ENCODE measurements at places on chromosomes 13 and 19.

DNA sequence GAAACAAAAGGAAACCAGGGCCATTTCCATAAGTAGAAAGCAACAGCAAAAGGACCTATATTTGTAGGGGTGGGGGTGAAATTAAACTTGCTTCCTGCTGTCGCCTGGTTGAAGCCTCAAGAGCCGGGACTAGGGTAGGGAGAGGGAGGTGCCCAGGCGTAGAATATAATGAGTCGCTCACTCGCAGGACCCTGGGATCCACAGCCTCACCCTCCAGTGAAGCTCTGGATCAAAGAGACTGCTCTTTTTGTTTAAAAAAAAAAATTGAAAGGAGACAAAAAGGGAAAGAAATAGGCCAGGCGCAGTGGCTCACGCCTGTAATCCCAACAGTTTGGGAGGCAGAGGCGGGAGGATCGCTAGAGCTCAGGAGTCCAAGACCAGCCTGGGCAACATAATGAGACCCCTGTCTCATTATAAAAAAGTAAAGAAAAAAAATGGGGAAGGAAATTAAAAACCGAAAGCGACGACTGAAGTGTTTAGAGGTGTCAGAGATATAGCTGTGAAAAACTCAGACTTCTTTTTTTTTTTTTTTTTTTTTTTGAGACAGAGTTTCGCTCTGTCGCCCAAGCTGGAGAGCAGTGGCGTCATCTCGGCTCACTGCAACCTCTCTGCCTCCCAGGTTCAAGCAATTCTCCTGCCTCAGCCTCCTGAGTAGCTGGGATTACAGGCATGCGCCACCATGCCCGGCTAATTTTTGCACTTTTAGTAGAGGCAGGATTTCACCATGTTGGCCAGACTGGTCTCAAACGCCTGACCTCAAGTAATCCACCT, 10.9 kb upstream of the ADGRE5 start:
- DNase-seq = no peak

DNA sequence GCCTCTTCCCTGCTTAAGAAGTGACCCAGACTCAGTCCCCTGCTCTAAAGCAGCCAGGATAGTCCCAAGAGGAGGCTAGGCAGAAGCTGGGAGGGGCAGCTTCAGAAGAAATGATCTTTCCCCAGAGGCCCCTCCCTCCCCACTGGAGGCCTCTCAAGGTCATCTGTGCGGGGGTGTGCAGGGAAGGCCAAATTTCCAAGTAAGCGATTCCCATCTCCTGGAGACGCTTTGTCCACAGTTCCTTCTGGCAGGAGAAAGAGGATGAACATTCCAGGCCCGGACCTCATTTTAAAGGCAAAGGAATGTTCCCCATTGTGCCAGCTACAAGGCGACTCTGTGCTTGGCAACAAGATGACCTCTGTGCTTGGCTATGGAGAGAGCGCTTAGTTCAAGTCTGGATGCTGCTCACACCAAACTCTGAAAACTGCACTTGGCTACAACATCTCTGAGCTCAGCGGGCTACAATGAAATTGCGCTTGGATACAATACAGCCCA, 23.5 kb downstream of the COL5A3 start:
- no peak for DNase-seq

- no peak for DNase-seq
These were observed 42.0 kb downstream of the ZNF486 start for GRCh38 chr19:20209051-20209450.

GRCh38 chr19:34504809-34505291, 23.3 kb downstream of the WTIP start:
- no peak for DNase-seq

DNA sequence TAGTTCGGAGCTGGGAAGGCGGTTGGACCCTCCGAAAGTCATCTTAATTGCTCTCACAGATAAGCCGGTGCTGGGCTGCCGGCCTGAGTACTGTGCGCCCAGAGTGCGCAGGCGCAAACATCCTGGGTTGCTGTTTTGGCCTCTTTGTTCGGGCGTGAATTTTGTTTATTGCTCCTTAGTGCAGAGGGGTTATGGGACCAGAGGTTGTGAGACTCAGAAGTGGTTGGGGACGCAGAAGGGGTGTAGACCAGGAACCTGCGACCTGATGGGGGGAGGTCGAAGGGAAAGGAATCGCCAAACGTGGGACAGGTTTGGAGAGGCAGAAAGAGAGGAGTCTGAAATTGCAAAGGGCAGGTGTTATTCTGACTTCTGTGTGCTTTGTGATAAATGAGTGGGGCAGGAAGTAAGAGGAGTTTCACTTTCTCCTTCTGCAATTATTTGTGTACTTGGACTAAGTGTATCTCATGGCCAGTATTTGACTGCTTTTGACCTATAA, 607 bp upstream of the ZNF566 start:
- DNase-seq = peak; percentile 83

DNA sequence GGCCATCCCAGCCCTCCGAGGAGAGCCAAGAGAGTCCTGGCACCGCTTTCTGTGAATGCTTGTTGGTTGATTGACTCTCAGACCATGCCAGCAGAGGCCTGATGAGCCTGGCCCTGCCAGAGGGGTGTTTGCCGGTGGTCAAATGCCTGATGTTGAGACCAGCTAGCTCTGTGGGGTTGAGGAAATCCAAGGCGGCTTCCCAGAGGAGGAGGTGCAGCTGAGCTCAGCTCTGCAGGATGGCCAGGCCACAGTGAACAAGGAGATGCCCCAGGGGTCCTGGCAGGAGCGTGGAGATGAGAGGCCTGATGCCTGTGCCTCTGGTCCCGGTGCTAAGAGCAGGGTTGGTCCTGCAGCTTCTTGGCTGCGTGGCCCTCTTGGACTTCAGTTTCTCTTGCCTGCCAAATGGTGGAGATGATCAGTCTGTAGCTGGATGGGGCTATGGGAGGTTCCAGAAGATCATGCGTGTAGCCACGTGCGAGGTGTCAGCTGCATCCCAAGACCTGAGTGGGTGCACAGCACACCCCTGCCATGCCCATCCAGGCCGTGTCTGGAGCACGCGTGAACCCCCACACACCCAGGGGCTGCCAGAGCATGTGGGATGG, 16.8 kb downstream of the NFIC start:
- DNase-seq = no peak

DNA sequence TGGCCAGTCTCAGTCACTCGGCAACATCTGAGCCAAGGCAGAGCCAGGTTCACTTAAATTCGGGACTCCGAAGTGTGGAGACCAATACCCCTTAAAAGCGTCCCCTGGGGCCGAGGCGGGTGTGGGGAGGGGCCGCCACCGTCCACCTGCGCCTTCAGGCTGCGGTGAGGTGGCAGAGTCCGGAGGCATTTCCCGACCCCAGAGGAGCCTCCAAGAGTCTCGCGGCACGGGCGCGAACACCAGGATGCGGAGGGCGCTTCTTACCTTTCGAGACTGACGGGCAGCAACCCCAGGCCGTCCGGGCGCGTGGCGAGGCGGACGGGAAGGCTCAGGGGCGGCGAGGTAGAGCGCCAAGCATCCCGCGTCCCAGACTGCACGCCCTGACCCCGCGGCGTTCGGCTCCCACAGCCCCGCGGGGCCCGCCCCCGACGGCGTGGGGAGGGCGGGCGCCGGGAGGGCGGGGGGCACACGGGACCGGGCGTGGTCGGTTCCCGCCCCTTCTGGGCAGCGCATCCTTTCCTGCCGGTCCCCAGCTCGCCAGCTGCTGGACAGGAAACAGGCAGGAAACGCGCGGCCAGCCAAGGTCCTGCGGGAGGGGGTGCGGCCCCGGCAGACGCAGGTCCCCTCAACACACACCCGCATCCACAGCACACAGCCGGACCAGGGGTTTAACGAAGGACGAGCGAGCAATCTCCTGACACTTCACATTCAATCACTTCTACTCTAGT, at the start of gene THSD1:
Gene THSD1 (minus strand): TSS at position 406 of the 728 bp plus-strand sequence. CDS start 3,572 bp downstream, outside the sequence.
- DNase-seq = peak; percentile 36

GRCh38 chr19:1672038-1672768, 19.8 kb upstream of the TCF3 start:
- peak; percentile 67 for DNase-seq

DNA sequence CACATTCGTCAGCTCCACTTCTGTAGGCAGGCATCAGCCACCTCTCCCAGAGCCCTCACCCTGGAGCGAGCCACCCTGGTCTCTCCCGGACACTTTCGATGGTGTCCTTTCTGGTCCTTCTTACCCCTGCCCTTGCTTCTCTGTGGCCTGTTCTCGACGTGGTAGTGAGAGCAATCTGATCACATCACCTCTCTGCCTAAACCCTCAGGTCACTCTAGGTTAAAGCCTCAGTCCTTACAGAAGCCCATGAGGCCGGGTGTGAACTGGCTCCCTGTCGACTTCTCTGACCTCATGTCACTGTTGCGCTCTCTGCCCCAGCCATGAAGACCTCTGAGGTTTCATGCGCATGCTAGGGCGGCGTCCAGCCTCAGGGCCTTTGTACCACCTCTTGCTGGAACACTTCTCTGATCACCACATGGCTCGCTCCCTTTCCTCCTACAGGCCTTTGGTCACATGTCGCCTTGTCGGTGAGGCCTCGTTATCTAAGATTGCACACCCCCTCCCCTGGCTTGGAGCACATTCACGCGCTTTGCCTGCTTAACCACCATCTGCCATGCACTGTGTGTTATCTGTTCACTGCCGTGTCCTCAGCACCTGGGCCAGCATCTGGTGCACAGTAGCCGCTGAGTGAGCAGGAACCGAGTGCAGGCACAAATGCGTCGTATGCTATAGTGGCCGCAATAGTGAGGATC, 101.5 kb downstream of the DPF1 start:
- no peak for DNase-seq

DNA sequence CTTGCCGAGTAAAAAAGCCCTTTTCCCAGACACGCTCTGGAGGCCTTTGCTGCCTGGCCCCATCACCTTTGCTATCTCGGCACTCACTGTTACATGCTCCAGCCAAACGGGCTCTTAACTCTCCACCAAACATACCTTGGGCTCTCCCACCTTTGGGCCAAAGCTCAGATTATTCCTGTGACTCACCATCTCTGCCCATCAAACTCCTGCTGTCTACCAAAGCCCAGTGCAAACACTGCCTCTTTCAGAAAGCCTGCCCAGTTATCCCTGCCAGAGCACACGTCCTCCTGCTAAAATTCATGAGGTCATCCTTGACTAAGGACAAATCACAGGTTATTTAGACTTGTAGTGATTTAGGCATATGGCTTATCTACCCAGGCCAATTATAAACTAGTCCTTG, 48.1 kb upstream of the SERPINE3 start:
- no peak for DNase-seq

DNA sequence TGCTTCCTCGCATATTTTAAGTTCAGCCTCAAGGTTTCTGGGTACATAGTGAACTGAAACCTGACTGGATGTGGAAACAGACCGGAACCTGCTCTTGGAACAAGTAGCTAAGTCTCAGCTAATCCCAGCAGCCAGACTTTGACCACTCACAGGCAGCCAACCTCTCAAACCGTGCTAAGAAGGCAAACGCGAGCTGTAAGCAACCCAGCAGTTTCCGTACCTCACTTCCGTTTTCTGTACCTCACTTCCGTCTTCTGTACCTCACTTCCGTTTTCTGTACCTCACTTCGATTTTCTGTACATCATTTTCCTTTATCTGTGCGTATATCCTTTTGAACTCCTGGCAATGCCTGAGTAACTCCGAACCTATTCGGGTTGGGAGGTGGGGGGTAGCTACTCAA, 96.8 kb downstream of the SUCLA2 start:
- DNase-seq = no peak

DNA sequence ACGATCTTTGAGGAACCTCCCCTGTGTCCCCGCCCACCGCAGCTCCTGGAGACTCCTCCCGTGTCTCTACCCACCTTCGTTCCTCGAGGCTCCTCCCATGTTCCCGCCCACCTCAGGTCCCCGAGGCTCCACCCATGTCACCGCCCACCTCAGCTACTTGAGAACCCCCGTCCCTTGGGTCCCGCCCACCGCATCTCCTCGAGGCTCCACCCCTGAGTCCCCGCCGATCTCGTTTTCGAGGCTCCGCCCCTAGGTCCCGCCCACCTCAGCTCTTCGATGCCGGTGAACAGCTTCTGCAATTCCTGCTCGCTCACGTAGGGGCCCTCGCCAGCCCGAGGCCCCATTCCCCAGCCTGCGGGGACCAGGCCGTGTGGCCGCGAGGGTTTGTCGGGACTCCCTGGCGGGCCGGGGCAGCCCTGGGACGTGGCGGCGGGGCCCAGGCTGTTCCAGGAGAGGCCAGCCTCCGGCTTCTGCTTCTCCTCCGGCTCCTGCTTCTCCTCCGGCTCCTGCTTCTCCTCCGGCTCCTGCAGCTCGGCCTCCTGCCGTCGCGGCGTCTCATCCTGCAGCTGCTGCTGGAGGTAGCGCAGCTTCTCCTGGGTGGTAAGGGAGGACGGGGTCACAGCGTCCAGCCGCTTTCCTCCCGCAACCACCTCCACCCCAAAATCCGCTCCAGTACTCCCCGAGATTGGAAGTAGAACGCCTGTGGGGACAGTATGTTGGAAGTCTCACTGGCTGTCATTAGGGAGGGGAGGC, 16.7 kb downstream of the TSKS start:
- no peak for DNase-seq

GRCh38 chr13:71316792-71317363, 550.1 kb downstream of the DACH1 start:
- no peak for DNase-seq

DNA sequence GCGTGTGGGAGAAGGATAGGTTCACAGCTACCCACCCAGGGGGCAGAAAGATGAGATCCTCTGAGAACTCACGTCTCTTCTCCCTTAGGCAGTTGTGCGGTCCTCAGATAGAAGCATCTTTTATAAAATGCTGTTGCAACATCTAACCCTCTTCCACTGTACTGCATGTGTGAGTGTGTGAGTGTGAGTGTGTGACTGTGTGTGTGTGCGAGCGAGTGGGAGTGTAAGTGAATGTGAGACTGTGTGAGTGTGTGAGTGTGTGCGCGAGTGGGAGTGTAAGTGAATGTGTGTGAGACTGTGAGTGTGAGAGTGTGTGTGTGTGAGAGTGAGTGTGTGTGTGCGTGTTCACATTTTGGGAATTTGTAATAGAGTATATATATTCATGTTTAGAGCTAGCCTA, 55.6 kb upstream of the F7 start:
- no peak for DNase-seq

GRCh38 chr19:31818798-31819105, 469.5 kb upstream of the TSHZ3 start:
- no peak for DNase-seq

GRCh38 chr13:24672141-24673132, 7.8 kb upstream of the ATP12A start:
- no peak for DNase-seq

Data from left colon (tissue), 2 donors.